Bone marrow (tissue), 2 donors: ENCODE measurements at places on chromosomes 6 and 20.

GRCh38 chr20:40331249-40331648 is 357.8 kb downstream of the MAFB start:
- no peak for DNase-seq

- DNase-seq: no peak
These were observed 54.2 kb upstream of the MAFB start for GRCh38 chr20:40743141-40743775.

- no peak for DNase-seq
These were observed 199.0 kb upstream of the KCNG1 start for GRCh38 chr20:51221791-51222408.

DNA sequence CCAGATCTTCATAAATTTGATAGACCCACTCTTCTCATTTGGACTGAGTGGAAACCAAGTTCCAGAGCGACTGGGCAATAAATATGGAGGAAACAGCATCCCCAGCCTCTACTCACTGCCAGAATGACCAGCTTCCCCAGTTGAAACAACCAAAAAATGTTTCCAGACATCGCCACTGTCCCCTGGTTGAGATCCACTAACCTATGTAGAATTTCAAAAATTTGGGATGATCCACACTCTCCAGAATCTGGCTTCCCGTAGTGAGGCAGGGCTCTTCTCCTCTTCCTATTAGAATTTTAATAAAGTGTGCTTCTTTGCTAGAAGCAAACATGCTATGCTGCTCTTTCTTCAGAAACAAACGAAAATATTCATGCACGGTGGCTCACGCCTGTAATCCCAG is 287.0 kb upstream of the SUPT3H start:
- DNase-seq: no peak

- no peak for DNase-seq
These were observed 102.2 kb downstream of the DCDC2 start for GRCh38 chr6:24255676-24256075.
